ENCODE measurements at places on chromosomes 6 and 20.

DNA sequence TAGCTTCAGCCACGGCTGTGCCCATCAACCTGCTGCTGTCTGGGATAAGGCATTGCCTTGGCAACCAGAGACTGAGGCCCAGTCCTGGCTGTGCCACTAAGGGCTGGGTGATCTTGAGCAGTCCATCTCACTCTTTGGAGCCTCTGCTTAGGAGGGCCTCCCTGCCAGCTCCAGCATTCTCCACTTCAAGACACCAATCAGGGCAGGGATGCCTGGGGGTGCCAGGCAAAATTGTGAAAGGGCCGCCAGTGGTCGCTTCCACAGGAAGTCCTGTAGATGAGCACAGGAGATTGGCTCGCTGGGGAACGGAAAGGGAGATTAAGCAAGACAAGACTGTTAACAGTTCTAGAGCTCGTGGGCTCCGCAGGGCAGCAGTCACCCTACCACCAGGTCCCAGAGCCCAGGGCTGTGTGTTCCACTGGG, at the start of gene RAB44:
Gene RAB44 (plus strand): TSS at position 346 of the 423 bp plus-strand sequence. CDS start 6,410 bp downstream, outside the sequence.
- no peak for DNase-seq

- DNase-seq, result no peak
Observed at GRCh38 chr6:140546640-140547039, 1172.2 kb upstream of the CITED2 start.

GRCh38 chr20:52585333-52585732, 386.8 kb upstream of the TSHZ2 start:
- DNase-seq, result no peak

DNA sequence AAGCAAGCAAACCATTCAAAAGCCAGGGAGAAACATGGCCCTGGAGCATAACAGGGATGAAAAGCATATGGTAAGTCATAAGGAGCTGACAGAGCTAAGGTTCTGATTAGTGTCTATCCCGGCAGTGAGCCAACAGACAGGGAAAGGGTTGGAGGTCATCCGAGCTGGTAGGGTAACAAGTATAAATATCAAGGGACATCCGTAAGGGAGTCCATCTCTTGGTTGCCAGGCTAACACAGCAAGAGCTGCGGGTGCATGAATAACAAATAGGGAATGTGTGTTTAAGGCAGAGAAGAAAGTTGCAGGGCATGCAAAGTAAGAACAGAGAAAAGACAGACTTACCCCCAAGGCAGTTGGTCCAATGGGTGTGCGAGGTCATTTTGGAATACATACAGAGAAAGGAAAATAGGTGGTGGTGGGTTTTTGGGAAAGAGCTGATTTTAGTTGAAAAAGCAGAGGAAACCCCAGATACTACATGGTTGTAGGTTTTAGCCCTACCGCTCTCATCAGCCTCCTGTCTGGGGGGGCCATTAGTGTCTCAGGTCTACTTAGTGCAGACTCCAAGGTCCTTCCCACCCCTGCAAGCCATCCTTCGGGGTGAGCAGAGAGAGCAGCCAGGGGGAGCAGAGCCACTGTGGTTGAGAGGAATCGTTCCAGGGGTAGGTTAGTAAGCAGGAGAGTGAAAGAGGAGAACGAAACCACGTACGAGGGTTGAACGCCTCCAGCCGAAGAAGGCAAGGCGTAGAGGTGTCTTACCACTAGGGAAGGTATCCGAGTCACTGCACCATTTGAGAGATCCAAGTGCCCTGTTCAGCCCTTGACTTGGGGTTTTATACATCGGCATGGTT, at the start of gene ERVFRD-1:
Gene ERVFRD-1 (minus strand): TSS at position 805 of the 848 bp plus-strand sequence. CDS start 6,415 bp downstream, outside the sequence.
- no peak for DNase-seq

GRCh38 chr20:22663528-22664025, 79.2 kb upstream of the FOXA2 start:
- no peak for DNase-seq

DNA sequence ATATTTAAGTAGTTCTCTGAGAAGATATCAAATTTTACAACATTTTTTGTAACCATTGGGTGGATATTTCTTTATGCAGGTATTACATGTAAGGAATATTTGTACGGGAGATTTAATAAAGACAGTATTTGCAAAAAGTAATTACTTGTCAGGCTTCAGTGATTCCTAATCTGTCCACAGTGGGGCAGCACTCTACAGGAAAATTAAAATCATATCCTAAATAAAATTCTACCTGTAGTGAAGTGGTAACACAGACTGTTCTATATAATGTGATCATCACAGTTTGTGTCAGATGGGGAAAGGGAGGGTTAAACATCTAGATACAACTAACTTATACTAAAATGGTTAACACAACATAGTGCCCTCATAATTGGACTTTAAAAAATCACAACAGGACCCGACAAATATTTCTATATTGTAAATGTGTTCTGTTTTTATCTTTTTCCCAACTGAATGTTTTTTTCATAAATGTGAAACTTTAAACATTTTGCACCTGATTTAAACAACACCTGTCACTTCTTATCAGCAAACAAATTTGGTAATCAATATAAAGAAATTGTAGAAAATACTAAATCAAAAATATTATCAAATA, 145.6 kb upstream of the MANEA start:
- peak; percentile 40 for DNase-seq

- peak; percentile 70 for DNase-seq
Observed at GRCh38 chr6:52663120-52663935, 7.6 kb upstream of the TMEM14A start.

DNA sequence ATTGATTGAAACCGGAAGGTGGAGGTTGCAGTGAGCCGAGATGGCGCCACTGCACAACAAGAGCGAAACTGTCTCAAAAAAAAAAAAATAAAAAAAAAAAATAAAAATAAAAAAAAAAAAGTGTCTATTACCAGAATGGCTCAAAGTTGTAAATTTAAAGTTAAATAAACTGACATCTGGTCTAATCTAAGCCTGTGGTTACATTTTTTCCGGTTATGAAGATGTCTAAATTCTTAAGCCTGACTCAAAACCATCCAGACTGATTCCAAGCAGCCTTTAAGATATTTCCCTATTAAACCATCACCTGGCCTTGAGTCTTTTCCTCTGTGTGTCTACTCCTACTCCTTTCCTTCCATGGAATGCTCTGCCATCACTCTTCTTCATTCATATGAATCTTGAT, 371.7 kb upstream of the RUNX2 start:
- no peak for DNase-seq

DNA sequence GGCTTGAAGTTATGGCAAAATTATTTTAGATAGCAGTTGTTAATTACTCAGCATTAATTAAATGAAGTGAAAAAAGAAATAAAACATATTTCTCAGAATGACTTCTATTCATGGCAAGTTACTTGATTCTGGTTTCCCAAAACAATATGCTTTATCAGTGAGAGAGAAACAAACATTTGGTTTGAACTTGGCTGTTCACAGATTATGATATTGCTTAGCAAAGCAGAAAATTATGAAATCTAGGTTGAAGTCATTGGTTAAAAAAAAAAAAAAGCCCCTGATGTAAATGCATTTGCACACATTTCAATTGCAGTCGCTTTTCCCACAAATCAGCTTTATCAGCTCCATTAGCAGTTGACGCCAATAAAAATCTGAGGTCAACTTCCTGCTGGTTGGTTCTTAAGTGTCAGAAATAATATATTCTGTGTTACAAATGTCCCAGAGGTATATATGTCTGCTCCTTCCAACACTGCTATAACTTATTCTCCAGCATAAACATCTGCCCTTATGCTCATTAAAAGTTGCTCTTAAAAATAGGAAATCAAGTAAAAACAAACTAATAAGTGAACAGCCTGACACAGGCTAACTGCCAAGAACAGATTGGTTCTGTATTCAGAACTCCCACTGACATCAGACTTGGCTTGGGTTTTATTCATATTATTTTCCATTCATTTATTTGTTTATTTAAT, 275.4 kb downstream of the PHF3 start:
- no peak for DNase-seq

GRCh38 chr20:20932156-20932555, 174.0 kb downstream of the LINC00237 start:
- DNase-seq, result no peak

DNA sequence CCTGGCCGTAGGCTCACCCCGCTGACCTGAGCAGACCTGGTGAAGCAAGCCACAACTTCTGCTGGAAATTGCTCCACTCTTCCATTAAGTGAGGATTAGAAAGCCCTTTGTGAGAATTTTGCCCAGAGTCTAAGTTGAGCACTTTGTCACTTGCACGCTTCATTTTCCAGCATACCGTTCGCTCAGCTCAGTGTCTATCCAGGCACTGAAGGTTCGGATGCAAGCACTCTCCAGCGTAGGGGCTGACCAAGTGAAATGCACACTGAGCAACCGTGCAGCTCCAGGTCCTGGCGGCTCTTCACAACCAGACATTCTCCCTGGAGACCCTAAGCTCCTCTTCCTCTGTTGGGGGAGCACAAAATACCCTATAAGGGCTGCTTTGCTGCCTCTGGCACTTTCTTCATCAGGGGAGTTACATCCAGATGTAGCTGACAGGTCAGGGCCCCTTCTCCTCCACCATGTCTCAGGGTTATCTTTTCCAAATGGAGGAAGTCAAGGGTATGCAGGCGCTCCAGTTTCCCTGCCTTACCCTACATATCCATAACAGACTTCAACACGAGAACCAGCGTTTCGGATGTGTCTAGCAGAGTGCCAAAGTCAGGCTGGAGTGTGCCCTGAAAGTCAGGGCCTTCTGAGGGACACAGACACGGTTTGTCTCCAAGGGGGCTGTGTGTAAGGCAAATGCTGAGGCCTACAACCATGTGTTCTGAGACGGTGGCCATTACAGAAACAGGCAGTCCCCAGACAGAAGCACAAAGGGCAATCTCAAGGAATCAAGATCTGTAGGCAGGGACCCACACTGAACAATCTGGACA, 146.7 kb upstream of the AFDN start:
- no peak for DNase-seq

GRCh38 chr6:146388736-146389364, 154.8 kb upstream of the RAB32 start:
- no peak for DNase-seq

DNA sequence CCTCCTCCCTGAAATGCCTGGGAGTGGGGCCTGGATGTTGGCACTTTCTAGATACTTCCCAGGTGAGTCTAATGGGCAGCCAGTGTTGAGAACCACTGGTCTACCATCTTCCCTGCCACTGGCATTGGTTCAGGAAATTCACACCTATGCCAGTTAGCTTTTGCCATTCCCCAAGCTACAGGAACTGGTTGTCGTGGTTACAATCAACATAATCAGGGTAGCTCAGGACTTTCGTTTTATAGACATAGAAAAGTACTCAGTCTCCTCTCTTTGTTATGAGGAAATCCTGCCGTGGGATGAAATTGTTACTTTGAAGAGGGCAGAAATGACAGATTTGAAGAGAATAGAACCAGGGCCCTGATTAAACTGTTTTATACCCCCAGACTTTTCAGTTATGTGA, 127.9 kb upstream of the FOXO3 start:
- no peak for DNase-seq

GRCh38 chr6:157047951-157048350, 270.8 kb downstream of the ARID1B start:
- no peak for DNase-seq

GRCh38 chr6:9621276-9621675, 793.6 kb downstream of the TFAP2A start:
- DNase-seq, result no peak
